Vagina (tissue), 2 donors: ENCODE measurements at places on chromosomes 6 and 20.
A peak's percentile ranks its signal among the peaks of the same experiment; 100 is the strongest.

GRCh38 chr20:13355411-13355810 is 134.3 kb downstream of the ISM1 start:
- H3K36me3 ChIP-seq = no peaks in the 10 kb centered on the region
- no peak for DNase-seq
- peaks cover 10% of the 10 kb centered on the region for H3K4me1 ChIP-seq
- no peaks in the 10 kb centered on the region for H3K27me3 ChIP-seq
- H3K4me3 ChIP-seq = no peak overlapping the region

- DNase-seq = no peak
- H3K4me3 ChIP-seq = no peak overlapping the region
- peak overlapping the region; percentile 20 for H3K27ac ChIP-seq
- no peaks in the 10 kb centered on the region for H3K27me3 ChIP-seq
- no peaks in the 10 kb centered on the region for H3K4me1 ChIP-seq
- no peaks in the 10 kb centered on the region for H3K36me3 ChIP-seq
Observed at GRCh38 chr6:156425359-156426020, 351.7 kb upstream of the ARID1B start.

DNA sequence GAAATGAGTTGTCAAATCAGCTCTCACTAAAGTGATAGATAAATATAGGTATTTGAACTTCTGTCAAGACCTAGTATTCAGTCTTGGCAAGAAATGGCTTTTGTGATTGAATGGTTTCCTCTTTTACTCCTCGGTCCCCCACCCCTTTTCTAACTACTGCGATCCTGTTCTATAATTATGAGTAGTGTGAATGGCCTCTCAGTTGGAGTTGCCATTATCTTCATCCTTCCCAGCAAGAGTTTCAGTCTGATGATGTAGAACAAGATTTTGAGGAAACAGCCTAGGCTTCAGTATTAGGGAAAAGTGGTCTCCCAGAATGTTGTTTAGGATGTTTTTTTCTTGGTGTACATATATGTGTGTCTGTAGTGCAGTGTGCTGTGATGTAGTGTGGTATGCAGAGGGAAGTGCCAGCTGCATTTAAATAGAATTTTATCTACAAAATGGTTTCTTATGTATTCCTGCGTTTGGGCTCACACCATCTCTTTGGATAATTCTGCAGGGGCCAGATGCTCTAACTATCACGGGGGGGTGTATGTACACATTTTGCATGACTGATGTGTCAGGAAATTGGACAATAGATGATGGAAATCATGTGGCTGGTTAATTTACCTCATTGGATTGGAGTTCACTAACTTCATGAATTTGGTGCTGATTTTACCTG is 180.1 kb upstream of the MMS22L start:
- no peak overlapping the region for H3K27ac ChIP-seq
- H3K4me3 ChIP-seq = no peak overlapping the region
- DNase-seq = no peak
- H3K27me3 ChIP-seq = no peaks in the 10 kb centered on the region
- no peaks in the 10 kb centered on the region for H3K4me1 ChIP-seq

- DNase-seq = no peak
- no peak overlapping the region for H3K4me3 ChIP-seq
- no peaks in the 10 kb centered on the region for H3K27me3 ChIP-seq
- H3K36me3 ChIP-seq = no peaks in the 10 kb centered on the region
- no peaks in the 10 kb centered on the region for H3K4me1 ChIP-seq
- H3K27ac ChIP-seq = no peak overlapping the region
Observed at GRCh38 chr6:22838345-22838744, 269.0 kb downstream of the HDGFL1 start.

- H3K27me3 ChIP-seq = no peaks in the 10 kb centered on the region
- no peaks in the 10 kb centered on the region for H3K4me1 ChIP-seq
- H3K4me3 ChIP-seq = no peak overlapping the region
- DNase-seq = no peak
Observed at GRCh38 chr6:118146584-118146983, 239.5 kb downstream of the SLC35F1 start.
